CD8-positive, alpha-beta T cell (primary cell): ENCODE measurements at places on chromosomes 16 and 17.

DNA sequence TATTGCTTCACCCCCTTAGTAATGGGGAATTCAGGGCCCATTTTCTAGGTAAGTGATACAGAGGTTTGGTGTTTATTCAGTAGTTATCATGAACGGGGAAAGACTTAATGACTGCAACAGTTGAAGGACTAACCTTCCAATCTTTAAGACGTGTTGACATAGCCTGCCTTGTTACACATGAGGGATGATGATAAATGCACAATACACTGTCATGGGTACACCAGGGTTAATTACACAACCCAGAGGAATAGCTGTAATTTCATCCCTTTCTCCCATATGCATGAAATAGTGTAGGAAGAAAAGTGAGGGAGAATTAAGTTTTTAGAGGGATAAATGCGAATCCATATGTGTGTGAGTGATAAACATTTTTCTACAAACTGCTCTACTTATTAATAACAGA is 10.7 kb downstream of the MYH4 start:
- DNase-seq, result no peak

DNA sequence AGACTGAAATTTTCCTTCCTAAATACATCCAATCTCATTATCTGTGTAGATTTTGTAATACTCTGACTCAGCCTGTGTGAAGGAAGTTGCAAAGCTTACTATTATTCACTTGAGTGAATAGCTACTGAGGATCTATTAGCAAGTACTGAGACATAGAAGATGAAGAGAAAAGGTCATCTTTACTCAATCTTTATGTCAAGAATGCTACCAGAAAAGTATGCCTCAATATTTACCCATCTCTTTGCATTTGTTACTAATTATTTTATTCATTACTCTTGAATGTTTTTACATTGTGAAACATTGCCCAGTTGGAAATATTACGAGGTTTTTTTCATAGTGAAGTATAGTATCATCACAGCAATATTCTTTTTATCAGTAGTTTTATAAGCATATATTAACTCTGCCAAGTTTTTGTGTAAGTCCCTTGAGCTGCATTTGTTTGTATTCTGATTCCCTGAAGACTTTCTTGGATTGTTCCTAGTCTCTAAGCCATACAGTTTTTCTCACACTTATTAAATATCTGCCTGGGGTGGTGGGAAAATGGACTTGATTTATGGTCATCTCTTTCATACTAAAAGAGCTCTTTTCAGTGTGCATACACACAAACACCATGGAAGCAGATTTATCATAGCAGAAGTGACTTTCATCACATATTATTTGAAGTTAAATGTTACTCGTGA is 110.4 kb downstream of the MRTFB start:
- no peak for DNase-seq

GRCh38 chr16:69485816-69486215 is 61.4 kb downstream of the CYB5B start:
- DNase-seq, result no peak

DNA sequence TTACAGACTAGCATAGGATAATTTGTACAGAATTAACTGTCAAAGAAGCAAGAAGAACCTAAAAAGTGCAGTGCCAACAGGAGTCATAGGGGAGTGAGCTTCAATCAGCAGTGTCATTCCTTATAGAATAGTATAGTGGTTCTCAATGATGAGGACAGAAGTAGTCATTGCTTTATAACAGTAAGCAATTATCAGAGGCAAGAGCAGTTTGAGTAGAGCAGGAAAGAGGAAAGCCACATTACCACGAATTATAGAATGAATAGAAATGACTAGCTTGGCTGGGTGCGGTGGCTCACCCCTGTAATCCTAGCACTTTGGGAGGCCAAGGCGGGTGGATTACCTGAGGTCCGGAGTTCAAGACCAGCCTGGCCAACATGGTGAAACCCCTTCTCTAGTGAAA is 209.7 kb upstream of the TBX2 start:
- DNase-seq, result no peak

DNA sequence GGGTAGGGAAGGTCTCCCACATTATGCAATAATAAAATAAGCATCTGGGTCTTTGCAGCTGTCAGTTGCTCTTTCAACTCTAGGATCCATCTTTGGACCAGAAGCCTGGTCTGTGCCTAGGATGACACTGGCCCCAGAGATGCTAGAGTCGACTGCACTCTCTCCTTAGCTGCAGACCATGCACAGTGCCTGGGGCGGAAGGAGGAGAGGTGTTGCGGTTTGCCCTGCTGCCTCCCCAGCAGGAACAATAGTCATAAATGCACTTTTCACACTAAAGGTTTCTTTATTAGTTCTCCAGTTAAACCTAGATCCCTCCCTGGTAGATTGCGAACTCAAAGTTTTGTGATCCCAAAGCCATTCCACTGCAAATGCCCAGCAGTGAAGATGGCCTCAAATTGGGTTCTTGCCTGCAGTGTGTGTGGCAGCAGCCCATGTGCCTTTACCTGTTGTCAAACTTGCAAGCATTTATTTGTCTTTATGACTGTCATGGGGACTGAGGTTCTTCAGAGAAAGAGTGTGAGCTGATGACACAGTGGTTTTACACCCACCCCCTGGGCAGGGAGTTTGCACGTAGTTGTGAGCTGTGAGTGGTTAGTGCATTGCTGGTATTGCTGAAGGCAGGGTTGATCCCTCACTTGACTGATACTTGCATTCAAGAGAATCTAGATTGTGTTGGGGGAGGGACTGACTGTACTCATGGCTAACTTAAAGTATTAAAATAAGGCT is 10.3 kb downstream of the ATXN1L start:
- DNase-seq, result peak; percentile 18
